ENCODE measurements at places on chromosomes 16 and 17.
A peak's percentile ranks its signal among the peaks of the same experiment; 100 is the strongest.

- no peak for DNase-seq
Observed at GRCh38 chr16:1749152-1750117, 21.9 kb downstream of the NME3 start.

DNA sequence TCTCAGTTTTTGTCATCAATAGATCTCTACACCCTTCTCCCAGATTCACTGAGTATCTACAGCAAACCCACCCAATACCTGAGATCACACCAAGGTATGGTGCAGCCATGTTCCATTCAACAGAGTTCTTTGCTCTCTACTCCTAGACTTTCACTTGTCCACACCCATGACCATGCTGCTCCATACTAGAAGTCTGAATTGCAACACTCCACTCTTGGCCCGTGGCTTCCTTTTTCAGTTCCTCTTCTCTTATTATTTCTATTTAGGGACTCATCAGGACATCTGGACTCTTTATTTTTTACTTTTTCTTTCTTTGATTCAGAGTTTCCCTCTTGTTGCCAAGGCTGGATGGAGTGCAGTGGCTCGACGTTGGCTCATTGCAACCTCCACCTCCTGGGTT lies 37.1 kb downstream of the YWHAE start:
- DNase-seq, result peak; percentile 51

DNA sequence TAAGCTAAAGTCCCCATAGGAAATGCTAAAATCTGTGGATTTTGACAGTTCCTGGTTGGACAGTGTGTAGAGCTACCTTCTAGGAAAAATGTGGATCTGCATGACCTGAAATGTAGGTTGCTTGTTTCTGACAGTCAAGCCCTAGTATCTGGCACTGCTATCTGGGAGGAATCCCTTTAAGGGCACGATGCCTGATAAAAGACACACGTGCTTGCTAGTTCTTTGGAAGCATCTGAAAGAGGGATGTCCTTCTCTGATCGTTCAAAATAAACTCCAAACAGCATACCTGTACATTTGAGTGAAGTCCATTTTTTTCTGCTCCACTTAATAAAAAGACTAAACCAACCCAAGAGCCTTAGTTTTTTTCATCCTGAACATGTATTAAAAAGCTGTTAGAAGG lies 101.3 kb downstream of the CDK5R1 start:
- DNase-seq, result no peak

DNA sequence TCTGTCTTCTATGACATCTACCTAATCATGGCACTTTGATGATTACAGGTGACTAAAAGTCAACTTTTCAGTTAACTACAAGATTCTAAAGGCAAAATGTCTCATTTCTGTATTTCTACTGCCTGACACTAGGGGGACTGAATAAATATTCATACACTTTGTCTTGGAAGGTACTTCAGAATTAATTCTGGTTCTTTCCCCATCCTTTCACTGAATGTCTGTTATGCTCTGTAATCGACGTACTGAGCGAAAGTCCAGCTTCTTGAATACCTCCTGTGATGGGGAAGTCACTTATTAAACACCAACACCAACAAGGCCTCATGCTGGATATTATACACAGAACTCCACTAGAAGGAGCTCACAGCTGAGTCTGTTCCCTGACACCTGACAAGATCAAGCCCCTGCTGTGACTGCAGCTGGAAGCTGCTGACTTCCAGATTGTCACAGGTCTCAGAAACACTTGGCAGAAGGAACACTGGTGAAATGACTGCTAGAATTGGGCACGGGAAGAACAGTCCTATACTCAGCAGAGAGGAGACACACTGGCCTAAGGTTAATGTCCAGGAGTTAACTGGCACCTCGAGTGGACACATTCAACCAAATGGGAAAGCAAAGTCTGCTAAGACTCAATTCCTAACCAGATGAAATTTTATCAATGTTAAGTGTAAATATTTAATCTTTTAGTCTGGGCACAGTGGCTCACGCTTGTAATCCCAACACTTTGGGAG lies 31.9 kb downstream of the CMC2 start:
- DNase-seq, result no peak

DNA sequence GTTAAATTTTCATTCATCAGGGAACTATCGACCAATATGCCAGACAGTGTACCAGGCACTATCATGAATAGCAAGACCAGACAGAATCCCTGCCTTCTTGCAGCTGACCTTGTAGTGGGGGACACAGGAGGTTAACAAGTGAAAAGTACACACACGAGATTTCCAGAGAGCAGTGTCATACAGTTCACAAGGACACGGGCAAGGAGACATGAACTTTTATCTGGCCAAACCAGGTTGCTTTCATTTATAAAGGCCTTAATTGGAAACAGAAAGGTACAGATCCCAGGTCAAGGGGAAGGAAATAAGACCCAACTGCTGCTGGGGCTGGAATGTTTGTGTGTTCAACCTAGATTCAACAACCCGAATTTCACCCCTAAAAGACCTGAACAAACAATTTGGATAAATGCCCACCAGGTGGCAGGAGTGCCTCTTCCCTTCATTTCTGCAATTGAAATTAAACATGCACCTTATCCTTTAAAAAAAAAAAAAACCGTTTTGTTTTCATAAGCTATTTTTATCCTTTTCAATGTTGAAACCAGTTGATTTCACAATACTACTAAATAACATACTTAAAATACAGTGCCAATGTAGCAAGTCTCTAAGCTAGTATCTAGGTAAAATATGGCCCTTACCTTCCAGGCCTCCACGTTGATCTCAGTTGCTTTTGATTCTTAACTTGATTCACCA lies 65.9 kb downstream of the EMP2 start:
- DNase-seq, result peak; percentile 11

DNA sequence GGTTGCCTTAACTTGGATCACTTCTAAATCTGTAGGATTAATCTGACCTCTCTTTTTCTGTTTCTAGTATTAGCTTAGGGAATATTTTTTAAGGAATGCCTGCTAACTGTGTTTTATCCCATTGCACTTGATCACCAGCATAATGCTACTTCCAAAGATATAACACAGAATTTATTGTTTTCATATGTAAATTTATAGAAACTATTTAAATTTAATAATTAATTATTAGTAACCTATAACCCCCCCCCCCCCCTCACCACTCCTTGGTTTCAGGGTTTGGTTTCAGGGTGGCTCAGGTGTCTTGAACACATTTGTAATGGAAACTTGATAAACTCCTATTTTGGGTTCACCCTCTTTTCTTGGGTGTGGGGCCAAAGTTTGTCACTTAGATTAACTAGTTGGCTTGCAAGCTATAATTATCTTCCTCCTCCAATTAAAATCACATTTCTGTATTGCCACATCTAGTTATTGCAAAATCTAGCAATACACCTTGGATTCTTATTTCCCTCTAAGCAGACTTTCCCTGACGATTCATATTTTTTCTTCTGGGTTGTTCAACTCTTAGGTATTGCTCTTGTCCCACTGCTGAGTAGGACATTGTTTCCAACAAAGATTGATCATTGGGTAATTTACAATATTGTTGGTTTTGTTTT lies 18.3 kb downstream of the KRT12 start:
- no peak for DNase-seq

GRCh38 chr16:46830902-46831647 lies at the start of gene C16orf87:
Gene C16orf87 (minus strand): TSS chr16:46831180. CDS start chr16:46831149, 31 bp downstream.
- DNase-seq, result peak; percentile 96

DNA sequence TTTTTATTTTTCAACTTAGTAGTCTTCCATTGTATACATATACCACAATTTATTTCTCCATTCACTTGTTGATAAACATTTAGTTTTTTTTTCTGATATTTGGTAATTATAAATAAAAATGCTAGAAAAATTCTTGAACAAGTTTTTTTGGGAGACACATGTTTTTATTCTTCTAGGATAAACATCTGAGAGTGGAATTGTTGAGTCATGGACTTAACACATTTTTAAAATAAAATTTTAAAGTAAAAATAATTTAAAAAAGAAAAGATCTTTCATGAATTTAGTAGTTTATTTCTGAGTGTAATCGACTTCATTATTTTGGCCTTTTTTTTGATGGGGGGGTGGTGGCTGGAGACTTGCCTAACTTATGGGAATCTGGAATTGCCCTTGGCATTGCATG lies 391.1 kb downstream of the KCNJ2 start:
- DNase-seq, result no peak

DNA sequence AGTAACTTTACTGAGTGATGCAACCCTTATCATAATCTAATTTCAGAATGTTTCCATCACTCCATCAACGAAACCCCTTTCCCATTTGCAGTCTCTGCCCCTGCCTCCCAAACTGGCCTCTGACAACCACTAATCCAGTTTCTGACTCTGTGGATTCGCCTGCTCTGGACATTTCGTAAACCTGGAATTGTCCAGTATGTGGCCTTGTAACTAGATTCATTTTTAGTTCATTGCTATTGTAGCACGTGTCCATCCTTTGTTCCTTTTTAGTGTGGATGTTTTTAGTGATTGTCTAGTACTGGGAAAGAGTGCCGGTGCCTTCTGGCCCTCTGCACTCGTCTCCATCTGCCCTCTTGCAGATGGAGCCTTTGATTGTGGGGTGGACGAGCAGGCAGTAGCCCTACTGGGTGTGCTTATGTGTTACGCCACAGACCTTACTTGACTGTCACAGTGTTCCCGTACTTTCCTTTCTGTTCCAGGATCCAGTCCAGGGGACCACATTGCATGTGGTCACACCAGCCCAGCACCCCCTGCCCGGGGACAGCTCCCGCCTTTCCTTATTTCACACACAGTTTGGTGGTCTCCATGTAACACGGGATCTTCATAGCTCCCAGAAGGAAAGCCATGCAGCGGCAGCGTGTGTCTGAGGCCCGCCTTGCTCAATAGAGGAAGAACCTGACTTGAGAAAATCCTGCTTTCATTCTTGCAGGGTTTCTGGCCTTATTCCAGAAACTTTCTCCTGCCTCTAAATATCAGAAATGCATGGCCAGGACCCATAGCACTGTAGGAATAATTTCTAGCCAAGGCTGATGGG lies 8.8 kb downstream of the KIAA0513 start:
- no peak for DNase-seq

GRCh38 chr17:39186481-39187002 lies 10.9 kb downstream of the CACNB1 start:
- no peak for DNase-seq

- DNase-seq, result no peak
Observed at GRCh38 chr16:84862804-84863480, 43.2 kb downstream of the CRISPLD2 start.

- no peak for DNase-seq
Observed at GRCh38 chr16:30518552-30518951, 7.8 kb downstream of the ZNF768 start.

GRCh38 chr16:81649561-81650184 lies 129.4 kb upstream of the PLCG2 start:
- no peak for DNase-seq

DNA sequence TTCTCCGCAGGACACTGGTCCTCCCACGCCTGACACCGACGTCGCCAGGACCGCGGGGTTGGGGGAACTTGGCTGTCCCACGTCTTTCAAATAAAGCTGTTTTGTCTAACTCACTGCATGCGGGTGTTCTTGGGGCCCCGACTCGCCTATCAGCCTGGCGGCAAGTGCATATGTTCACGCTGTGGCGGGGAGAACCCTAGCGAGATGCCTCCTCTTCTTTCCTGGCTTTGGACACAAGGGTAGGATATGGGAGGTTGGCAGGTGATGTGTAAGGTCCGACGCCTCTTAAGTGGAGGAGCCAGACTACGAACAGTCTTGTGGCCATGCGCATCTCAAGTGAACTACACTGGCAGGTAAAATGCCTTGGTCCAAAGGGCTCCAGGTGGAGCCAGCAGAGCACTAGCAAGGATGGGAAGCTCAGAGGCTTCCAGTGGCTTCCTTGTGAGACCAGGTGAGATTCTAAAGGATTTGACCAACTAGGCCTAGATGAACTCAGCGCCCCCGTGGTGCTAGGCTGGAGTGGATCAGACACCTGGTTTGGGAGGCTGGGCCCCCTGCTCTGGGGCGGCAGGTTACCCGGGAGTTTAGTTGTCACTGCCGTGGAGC lies 873 bp upstream of the RPS2 start:
- no peak for DNase-seq

GRCh38 chr17:40312131-40312731 lies 3.3 kb downstream of the RARA start:
- no peak for DNase-seq
